Left ventricle myocardium inferior (tissue), 1 donor: ENCODE measurements at places on chromosomes 2 and 18.

DNA sequence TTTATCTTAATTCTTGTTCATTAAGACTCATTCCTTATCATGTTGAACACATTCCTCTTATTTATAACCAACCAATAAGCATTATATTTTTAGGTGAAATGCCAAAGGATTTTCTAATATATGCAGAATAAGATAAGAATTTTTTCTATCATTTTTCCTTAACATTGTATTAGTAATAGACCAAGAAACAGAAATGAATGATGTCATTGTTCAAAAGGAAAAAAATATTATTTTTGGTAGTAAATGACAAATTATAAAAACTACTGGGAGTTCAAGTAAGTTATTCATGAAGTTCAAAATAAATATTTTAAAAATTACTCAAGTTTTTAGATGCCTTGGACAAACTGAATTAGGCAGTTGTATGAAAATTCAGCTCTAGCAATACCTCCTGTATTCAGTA is 25.5 kb downstream of the DCAF17 start:
- DNase-seq = no peak

DNA sequence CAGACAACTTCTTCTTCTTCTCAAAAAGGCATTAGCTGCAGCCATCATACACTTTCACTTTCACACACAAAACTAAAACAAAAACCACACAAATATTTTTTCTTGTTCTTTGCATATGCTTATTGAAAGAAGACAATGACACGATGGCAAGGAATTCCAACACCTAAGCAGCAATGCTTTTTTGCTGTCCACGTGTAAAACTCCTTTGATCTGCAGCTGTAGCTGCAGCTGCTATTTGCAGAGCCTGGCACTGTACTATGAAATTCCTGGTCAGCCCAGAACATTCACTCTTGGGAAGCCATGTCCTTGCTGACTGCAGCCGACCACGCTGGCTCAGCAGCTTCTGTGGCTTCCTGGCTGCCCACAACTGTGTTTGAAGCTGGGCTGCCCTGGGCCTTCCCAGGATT is 316.2 kb downstream of the CDH2 start:
- peak; percentile 19 for DNase-seq

GRCh38 chr2:25620077-25620476 is 53.3 kb downstream of the DTNB start:
- no peak for DNase-seq

GRCh38 chr2:68272246-68272994 is 20.1 kb upstream of the PPP3R1 start:
- DNase-seq = no peak

DNA sequence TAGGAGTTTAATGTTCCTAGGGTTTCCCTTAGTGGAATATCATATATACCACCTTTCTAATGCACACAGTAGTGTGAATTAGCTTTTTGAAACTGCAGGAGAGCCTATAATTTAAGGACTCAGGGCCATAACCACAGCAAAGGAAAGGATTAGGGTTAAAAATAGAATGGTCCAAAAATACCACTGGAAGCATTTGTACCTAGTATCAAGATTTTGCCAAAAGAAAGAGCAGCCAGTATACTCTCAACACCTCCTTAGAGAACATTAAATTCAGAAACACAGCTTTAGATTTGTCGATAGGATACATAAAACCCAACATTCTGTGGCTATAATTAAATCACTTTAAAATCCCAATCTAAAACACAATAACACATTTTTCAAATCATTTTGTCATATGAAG is 634.9 kb downstream of the EPHA4 start:
- no peak for DNase-seq

DNA sequence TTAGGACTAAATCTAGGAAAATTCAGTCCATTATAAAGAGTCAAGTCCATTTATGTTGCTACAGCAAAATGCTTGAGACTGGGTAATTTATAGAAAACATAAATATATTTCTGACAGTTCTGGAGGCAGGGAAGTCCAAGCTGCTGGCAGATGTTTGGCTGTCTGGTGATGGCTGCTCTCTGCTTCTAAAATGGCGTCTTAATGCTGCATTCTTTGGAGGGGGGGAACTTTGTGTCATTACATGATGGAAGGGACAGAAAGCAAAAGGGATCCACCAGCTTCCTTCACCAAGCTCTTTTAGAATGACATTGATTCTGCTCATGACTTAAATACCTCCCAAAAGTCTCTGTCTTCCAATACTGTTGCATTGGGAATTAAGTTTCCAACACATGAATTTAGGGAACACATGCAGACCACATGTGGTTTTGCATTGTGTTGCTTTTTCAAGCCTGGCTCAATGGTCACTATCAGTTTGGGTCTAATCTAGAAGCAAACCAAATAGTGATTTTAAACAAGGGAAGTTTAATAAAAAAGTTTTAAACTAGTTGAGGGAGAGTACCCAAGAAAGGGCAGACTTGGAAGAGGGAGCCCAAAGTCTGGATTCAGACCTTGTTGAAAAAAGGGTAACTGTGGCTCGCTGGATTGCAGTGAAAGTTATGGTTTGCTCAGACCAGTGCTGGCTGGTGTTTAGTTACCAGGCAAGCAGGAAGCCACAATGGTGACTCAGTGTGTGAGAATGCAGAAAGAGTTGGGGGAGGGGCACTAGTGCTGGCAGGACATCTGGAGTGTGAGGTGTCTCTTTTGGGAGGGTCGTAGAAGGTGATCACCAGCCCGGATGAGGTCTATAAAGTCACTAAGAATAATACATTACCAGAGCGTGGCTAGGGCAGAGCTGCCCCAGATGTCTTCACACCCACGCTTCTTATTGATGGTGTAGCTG is 30.8 kb downstream of the C18orf54 start:
- no peak for DNase-seq

DNA sequence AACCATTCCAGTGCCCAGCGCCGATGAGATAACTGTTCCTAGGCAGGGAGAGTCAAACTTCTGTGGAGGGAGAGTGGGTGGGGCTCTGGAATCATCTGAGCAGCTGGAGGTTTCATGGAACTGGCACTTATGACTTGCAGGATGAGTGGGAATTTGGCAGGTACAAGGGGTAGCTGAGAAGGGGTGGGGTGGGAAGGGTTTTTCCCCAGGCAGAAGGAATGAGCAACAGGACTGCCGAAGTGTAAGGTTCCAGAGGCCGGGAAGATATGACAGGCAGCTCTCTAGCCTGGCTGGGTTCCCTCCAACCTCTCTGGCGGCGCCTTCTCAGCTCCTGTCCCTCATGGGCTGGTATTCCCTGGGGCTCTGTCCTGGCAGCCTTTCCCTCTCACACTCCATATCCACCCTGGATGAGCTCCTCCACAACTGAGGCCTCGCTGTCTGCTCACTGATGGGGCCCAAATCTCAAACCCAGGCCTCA is 2.5 kb upstream of the TET3 start:
- DNase-seq = no peak
